ENCODE measurements at places on chromosomes 6 and 20.
A peak's percentile ranks its signal among the peaks of the same experiment; 100 is the strongest.

GRCh38 chr20:37775200-37775599 lies 81.4 kb downstream of the CTNNBL1 start:
- no peak for DNase-seq

DNA sequence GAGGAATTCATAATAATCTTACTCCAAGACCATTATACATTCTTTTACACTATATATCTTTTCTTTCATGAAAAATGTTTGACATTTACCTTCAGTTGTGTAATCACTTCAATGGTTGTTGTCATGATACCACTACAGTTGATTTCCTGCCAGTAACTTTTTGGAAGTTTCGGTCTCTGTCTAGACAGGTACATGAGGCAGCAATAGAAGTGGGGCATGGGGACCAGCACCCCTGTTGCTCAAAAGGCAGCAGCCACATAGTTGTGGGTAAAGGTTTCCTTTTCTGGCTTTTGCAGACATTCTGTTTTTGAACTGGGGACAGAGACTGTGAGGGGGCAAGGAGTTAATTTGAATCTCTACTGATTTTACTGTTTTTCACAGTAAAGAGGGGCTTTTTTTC lies 14.1 kb downstream of the SAMD5 start:
- DNase-seq, result no peak

- DNase-seq, result no peak
These were observed 68.2 kb upstream of the SSTR4 start for GRCh38 chr20:22966787-22967464.

GRCh38 chr6:107691062-107691751 lies 132.9 kb downstream of the SCML4 start:
- DNase-seq, result no peak

DNA sequence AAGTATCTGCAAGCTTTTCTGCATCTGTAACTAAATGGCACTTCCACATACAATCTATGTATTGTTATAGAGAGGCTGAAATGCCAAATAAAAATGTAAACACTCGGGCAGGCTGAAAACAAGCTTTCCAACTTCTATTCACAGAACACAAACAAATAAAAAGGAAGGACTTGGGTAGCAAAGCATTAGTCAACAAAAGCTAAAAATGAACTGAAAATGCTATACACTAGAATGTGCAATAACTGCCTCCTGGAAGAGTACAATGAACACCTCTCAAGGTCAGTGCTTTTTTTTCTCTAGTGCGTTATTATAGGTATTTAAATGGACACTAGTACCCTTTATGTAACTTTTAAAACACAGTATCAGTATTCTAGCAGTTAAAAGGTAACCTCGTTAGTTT lies 31.4 kb downstream of the STK38 start:
- DNase-seq, result no peak

DNA sequence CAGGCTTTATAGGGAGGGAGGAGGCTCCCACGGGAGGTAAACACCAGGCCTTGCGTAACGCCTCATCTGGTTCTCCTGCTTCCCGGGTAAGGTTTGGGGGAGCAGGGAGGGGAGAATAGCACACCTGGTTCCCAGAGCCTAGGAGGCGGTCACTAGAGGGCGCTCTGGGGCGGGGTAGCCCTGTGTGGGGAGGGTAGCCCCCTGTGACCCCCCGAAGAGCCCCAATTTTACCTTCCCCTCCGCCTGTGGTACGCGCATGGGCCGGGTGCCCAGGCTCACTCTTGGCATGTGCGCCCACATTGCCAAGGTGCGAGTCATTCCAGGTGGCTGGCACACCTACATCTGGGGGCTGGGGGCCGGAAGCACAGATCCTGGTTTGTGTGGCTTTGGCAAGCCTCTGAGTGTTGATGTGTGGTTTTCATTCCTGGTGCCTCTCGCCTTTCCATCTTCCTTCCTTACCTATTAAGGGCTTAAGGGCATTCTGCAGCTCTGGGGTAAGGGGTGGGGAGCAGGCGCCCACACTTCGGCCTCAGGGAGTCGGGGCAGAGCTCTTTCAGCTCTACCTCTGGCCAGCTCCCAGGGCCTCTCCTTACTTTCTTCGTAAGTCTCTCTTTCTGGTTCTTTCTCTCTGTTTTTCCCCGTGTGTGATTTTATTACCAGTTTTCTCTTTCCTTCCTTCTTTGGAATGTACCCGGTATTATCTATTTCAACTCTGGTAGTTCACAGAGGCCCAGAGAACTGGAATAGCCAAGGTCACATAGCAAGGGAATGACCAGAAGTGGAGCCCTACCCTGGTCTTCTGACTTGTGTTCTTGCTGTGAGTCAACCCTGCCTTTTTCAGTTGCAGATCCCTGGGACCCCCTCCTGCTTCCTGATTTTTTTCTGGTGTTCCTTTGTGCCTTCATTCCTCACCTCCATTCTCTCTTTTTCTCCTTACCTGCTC lies 492 bp upstream of the RNF39 start:
- peak; percentile 27 for DNase-seq

GRCh38 chr6:36110863-36111262 lies 19.4 kb upstream of the MAPK13 start:
- no peak for DNase-seq

DNA sequence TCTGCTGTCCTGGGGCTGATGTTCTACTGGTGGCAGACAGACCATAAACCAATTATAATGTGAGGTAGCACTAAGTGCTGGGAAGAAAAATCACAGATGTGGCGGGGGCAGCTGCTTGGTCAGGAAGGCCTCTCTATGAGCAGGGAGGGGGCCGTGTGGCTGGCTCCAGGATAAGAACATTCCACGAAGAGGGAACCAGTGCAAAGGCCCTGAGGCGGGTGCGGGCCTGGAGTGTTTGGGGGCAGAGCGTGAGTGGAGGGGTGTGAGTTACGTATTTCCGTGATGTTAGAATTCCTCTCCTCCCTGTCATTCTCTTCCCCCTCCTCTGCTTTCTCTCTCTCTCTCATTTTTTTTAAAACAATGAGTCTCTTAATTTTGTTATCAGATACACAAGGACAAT lies 67.2 kb downstream of the CEBPB start:
- no peak for DNase-seq

DNA sequence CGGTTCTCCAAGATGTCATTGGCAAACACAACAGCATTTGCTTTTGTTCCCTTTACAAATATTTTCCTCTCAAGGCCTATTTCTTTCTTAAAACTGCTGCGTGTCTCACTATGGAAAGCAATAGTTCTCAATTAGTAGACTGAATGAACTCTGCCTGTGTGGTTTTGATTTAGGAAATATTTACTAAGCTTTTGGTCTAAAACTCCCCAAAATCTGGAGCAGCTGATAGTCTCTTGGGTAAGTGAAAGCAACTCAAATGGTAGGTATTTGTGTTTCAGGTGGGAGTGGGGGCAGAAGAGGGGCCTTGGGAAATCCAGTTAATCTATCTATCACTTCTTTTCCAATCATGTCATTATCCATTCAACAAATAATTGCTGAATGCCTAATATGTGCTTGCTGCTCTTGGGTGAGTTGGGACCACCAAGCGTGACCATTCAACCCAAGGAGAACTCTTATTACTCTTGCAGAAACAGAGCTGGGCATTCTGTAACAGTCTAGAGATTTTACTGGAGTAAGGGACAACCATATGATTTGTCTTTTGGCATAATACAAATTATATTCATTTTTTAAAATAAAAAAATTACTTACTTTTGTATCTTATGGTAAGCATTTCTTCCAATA lies 33.2 kb upstream of the ADTRP start:
- no peak for DNase-seq

GRCh38 chr6:122180132-122180531 lies 219.3 kb upstream of the HSF2 start:
- DNase-seq, result no peak

DNA sequence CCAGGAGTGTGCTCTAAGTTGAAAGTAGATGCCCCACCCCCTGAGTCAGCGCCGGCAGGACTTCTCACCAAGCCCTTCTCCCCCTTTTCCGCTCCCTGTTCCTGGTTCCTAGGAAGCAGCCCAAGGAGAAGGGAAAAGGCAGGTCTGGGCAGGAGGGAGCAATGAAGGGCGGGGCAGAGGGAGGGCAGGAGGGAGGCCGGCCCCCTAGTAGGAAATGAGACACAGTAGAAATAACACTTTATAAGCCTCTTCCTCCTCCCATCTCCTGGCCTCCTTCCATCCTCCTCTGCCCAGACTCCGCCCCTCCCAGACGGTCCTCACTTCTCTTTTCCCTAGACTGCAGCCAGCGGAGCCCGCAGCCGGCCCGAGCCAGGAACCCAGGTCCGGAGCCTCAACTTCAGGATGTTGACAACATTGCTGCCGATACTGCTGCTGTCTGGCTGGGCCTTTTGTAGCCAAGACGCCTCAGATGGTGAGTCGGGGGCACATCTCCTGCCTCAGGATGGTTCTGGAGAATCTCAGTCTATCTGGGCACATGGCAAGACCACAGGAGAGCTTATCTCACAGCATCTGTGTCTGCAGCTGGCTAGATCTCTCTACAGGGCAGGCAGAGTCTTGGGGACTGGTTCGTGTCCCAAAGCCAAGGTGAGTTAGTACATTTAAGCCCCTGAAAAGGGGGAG lies at the start of gene PROCR:
TSS of gene PROCR (plus strand) at position 320 of the 681 bp plus-strand sequence. CDS start at position 403, 83 bp downstream.
- no peak for DNase-seq

DNA sequence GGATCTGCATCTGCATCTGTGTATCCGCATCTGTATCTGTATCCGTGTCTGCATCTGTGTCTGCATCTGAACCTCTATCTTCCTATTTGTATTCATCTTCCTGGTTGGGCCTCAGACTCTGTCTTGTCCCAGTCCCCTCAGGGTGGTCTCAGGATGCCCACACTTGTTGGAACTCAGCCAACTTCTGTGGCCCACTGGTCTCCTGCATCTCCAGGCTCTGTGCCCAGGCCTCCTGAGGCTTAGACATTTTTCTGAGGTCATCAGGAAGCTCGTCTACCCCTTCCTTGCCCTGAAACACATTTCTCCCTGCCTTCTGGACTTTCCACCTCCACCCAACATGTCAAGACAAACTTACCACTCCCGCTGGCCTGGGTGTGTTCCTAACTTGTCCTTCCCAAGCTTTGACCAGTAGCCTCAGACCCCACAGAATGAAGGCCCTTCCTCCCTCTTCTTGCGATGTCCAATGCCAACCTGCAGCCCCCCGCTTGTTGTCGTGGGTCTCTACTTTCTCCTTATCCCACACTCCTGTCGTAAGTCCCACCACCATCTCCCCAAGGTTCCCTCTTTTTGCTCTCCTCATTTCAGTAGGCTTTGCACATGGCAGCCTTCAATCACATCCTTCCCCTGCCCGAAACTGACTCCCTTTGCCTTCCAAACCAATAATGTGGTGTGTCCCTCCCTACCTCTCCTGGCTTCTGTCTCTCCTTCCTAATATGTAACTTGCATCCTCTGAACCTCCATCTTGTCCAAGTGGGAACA lies 176.5 kb downstream of the DLL1 start:
- no peak for DNase-seq

Measured in NCI-H748 treated with DMSO at 0.1 percent for 48 hours (cell line).